ENCODE measurements at places on chromosomes 5 and 9. TPM values are rescaled to one million over a fixed set of nuclear protein-coding genes. Genes with fewer than 3 reads are reported as not detected.
A peak's percentile ranks its signal among the peaks of the same experiment; 100 is the strongest.

- DNase-seq, result peak; percentile 84
Observed at GRCh38 chr5:68252673-68253623, 37.4 kb downstream of the PIK3R1 start.

DNA sequence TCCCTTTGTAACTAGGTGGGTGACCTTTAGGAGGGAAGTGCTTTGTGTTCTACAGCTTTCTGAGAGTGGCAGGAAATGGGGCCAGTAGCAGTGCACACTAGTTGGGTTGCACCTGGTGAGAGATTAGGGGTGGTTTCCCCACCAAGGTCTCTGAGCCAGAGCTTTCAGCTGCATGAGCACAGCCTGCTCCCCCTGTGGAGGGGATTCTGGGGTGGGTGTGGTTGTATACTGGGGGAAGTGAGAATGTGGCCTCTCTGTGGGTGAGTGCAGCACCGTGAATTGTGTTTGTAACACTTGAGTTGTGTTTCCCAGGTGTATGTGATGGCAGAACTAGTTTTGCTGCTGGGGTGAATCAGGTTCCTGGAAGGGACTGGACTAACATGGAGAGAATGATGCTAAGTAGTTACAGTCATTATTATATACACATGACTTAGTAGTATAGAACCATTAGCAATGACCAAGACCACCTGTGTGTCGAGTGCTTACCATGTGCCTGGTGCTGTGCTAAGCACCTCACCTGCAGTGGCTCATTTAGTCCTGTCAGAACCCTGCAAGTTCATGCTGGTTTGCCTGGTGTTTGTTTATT lies 11.8 kb upstream of the CXXC5 start:
- peak; percentile 65 for DNase-seq

DNA sequence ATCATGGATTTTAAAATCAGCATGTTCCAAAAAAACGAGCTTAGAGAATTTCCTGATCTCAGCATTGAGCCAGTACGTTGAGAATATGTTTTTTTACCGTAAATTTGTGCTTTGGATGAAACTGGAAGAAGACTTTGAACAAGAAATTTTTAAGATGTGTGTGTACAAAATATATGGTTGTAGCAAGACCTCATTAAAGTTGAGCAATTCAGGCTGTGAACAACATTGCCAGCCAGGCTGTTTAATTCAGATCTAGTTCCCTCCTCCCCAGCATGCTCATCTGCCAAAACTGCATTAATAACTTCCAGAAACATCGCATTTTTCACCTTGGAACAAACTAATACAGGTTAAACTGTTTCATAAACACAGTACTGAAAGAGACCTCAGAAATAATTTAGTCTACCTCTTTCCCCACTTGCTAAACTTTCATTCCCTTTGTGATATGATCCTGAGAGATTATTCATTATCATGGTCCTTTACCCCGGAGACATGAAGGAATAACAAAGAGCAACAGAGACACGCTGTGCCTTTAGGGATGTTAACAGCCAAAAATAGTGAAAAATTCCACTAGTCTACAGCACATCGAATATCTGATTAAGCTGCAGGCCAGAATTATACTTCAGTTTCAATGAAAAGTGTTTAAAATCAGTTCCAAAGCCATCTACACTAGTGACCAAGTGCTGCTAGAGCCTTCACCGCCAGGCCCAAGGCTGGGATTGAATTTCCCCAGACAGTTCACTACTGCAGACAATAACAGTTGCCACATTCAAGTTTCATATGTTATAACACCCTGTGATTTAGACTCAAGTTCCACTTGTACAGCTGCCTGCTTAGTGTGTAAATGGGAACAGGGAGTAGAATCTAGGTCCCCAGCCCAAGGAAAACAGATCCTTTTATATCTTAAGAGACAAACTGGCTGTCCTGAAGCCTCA lies 89.6 kb downstream of the EFNA5 start:
- DNase-seq, result no peak

The NACC2 gene
- total RNA-seq, result 16.7 TPM

The PCDHB15 gene
- 4.3 TPM for total RNA-seq

Data from endodermal cell (in vitro differentiated cells).